Stimulated activated CD4-positive, alpha-beta T cell treated with anti-CD3 and anti-CD28 coated beads, TNF-alpha, amount 100 ng/mL, for 48 hours (primary cell): ENCODE measurements at places on chromosomes 7 and 10.
A peak's percentile ranks its signal among the peaks of the same experiment; 100 is the strongest.

DNA sequence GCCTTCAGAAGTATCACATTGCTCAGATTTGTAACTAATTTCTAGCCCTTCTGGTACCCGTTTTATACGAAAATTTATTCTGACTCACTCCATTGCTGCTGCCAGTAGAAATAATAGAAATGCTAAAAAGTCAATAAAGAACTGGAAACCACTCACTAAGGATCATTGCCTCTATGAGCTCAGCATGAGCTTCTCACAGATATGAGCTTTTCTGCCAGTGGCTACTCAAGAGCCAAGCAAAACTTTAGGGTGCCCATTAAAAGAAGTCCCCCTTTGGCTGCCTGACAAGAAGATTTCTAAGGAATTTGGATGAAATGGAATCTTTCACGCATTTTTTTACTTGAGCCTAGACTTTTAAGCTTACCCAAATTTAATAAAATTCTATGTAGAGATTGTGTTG, 52.5 kb downstream of the GPR37 start:
- no peak for DNase-seq

GRCh38 chr7:99331002-99331401, 5.3 kb downstream of the ARPC1A start:
- peak; percentile 8 for DNase-seq

DNA sequence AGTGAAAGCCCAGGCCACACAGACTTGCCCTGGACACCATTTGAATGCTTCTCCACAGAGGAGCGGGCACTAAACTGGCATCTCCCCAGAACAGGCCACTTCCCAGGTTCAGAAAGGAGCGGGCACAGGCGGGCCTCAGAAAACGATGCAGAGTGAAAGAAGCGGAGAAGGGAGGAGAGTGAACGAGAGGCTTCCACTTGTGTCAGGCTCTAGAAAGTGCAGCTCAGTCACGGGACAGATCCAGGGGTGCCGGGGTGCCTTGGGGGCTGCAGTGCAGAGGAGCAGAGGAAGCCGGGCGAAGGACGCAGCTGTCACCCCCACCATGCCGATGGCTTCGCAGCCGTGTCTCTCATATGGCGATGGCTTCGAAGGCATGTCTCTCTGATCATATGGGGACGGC, 26.1 kb upstream of the PRKAR1B start:
- no peak for DNase-seq

DNA sequence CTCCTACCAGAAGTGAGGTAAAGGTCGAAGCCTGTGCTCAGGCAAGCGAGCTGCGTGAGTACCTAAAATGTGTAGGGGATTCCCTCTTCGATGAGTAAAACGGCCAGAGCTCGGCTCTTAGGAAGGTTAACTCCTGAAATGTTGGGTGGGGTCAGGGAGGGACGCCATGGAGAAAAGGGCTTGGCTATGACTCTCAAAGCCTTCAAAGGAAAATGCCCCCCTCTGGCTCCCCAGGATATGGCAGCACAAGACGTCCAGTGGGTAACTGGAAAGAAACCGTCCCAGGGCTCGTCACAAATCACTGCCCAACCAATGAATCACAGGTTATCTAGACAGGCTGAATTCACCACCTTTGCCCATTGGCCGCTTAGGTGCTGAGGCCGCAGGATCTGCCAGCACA, 58.0 kb downstream of the CALML3 start:
- DNase-seq = no peak

GRCh38 chr10:131418681-131419080, 107.2 kb upstream of the TCERG1L start:
- DNase-seq = no peak

- DNase-seq = no peak
Observed at GRCh38 chr10:44863344-44864047, 47.6 kb upstream of the TMEM72 start.

- DNase-seq = no peak
Observed at GRCh38 chr7:1673581-1674118, 3.6 kb downstream of the ELFN1 start.

DNA sequence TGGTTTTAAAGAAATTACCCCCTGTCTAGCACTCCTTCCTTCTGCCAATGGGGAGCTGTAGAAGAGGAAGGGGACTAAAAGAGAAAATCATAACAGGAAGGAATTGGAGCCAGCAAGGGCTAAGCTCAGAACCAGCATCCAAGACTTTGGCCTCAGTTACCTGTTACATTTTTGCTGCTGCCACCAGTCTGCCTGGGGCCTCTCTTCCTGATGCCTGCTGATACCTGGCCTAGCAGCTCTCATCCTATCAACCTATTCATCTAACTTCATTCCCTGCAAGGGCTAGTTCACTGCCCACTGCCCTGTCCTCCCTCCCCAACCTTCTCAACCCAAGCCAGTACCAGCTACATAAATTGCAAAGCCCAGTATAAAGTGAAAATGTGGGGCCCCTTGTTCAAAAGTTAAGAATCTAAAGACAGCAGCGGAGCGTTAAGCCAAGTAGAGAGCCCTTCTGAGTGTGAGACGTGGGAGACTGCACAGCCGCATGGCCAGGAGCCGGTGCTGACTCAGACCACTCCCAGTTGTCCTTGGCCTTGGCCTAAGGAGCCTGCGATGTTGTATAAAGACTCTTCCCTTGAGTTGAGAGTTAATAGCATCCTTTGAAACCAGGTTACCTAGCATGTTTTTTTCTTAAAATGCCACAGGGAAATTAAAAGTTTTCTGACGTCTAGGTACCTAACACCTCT, 13.2 kb upstream of the AOC1 start:
- no peak for DNase-seq

GRCh38 chr10:7071421-7071820, 339.4 kb downstream of the SFMBT2 start:
- no peak for DNase-seq

DNA sequence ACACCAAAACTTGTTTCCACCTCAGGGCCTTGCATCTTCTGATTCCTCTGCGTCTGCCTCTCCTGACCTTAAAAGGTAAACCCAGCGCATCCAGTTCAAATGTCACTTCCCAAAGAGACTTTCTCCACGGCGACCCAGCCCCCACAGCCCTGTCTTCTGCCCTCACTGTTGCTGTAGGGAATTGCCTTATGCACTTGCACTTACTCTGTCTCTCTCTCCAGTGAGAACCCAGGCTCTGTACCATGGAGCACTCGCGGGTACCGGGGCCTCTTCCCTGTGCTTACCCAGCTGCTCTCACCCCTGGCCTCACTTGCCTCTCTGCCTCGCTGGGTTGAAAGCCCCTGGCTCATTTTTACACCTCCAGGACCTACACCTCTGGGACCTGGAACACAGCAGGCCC, 48.4 kb downstream of the AOC1 start:
- DNase-seq = no peak

- DNase-seq = no peak
Observed at GRCh38 chr7:20539201-20539600, 76.3 kb upstream of the ABCB5 start.

GRCh38 chr7:820341-820740, 11.9 kb upstream of the SUN1 start:
- DNase-seq = no peak

DNA sequence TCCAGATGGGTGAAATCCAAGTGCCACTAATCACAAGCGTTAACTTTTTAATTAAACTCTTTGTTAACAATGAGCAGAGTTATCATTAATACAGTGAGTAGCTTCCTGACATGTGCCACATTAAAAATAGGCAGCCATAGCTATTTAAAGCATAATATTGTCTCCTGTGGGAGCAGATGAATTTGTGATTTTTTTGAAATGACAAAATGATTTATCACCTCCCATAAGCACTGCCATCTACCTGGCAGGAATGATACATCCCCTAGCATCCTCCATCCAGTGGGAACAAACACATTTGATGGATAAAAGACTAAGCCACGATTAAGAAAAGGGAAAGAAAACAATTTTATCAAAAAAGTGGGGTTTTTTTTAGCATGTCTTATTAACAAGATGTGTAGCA, 162.3 kb upstream of the PLXDC2 start:
- no peak for DNase-seq

DNA sequence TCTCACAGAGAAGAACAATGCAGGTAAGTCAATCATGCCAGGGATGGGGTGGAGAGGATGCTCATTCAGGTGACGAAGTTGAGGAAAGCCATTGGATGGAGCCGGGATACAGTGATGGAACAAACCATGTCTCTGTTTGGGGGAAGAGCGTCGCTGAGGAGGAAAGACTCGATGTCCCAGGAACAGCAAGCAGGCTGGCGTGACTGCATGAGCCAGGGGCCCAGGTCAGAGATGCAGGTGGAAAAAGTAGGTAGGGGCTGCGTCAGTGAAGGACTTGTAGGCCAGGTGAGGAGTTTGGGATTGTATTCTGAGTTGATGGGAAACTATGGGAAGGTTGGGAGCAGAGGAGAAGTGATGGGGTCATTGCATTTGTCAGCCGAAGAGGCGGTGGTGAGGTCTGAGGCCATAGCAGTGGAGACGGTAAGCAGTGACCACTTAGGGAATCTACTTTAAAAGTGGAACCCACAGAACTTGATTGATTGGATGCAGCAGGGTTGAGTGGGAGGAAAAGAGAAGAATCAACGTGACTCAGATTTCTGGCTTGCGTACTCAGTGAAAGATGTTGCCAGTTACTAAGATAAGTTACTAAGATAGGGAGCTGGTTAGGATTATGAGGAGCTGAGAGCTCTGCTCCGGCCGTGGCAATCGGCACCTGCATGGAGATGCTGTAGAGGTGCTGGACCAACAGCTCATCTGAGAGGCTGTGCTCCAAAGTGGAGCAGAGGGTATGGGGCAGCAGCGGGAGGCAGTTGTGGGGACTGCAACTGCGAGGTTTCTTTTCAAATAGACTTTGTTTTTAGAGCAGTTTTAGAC, 12.5 kb upstream of the IL2RA start:
- DNase-seq = no peak

DNA sequence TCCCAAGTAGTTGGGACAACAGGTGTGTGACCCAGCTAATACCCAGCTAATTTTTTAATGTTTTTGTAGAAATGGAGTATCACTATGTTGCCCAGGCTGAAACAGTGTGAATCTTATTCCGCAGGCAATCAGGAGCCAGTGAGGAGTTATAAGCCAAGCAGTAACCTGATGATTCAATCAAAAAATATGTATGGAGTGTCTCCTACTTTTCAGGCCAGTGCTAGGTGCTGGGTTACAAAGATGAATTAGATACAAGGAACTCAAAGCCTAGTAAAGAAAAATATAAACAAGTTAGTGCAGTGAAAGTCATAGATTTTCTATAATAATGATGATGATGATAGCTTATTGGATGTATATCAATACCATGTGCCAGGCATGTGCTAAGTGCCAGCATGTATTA, 13.2 kb upstream of the IFRD1 start:
- DNase-seq = no peak

GRCh38 chr10:44030132-44030531, 354.8 kb downstream of the CXCL12 start:
- DNase-seq = peak; percentile 3

GRCh38 chr7:48171202-48171601, at the start of gene ABCA13:
TSS of gene ABCA13 (plus strand) at chr7:48171458. CDS start at chr7:48171484, 26 bp downstream.
- no peak for DNase-seq

DNA sequence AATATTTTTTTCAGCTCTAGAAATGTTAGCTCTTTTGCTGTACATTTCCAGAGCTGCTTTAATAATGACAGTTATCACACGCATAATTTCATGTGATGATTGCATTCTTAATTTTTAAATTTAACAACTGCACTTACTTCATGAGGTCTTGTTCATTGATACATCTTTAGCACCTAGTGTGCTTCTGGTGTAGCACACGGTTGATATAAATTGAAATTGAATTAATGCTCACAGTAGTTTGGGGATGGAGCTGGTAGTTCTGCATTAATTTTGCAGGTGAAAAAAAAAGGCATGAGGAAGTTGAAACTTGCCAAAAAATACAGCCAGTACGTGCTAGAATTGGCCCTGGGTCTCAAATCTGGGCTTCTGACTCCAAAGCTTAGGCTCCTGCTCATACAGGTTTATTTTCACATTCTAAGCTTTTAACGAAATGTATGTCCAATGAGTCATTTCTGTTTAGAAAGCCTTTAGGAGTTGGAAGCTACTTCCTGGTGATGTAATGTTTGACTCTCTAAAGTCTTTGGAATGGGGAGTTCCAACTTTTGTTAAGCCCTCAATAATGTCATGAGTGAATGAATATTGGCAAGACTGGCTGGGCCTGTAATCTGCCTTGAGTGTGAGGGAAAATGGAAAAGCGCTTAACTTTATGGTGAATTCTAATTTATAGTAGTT, 62.5 kb downstream of the DAGLB start:
- DNase-seq = no peak

DNA sequence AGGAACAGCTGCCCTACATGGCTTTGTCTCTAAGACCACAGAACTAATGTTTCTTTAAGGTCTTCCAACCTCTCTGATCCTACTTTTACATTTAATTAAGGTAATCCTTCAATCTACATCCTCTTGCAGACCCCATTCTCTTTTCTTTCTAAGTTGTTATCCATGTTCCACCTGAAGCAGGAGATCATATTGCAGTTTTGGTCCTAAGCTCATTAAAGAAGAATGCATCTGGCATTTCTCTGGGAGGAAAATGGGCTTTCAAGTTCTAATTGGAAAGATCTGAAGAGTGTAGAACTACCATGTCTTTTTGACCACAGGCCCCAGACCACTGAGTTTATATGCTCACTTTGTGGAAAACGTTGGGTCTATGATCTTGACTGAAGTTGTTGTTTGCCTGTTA, 111.2 kb downstream of the SEM1 start:
- DNase-seq = no peak

DNA sequence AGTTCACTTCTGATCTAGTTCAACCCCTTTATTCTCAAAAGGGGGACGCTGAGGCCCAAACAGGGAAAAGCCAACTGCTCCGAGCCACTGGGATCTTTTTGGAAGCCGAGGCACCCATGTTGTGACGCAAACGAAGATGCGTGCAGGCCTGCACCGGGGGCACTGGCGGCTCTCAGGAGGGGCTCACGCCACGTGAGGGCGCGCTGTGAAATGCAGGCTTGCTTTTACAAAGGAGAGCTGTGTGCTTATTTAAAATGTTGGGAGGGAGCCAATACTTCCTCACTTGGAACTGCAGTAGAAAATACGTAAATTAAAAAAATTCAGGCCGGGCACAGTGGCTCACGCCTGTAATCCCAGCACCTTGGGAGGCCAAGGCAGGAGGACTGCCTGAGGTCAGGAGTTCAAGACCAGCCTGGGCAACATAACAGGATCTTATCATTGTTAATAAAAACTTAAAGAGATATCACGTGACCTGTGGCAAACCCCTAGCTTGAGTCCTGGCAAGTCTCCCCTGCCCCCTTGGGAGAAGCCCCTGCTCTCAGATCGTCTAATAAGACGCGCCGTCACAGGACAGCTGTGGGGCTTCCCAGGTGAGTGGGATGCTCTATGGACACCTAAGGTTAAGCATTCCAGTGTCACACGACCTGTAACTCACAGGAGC, 16.3 kb downstream of the BRI3 start:
- no peak for DNase-seq

DNA sequence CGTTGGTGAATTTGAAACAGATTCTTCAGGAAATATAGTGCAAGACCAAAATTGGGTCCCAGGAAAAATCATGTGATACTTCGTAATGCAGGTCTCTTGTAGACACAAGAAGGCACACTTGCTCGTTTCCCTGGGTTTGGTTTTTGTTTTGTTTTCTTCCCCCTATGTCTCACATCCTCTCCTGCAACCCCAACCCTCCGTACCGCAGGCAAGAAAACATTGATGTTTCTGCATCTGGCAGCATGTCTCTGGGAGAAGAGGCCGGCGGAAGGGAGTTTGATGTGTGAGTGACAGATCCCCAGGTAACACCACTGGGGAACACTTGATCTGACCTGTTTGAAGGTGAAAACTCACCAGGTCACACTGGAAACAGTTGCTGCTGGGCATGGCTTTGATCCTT, 718.5 kb downstream of the AUTS2 start:
- DNase-seq = no peak
